ENCODE measurements at places on chromosomes 11 and 22.

GRCh38 chr22:25777870-25778269 lies 35.9 kb downstream of the MYO18B start:
- no peak for DNase-seq

DNA sequence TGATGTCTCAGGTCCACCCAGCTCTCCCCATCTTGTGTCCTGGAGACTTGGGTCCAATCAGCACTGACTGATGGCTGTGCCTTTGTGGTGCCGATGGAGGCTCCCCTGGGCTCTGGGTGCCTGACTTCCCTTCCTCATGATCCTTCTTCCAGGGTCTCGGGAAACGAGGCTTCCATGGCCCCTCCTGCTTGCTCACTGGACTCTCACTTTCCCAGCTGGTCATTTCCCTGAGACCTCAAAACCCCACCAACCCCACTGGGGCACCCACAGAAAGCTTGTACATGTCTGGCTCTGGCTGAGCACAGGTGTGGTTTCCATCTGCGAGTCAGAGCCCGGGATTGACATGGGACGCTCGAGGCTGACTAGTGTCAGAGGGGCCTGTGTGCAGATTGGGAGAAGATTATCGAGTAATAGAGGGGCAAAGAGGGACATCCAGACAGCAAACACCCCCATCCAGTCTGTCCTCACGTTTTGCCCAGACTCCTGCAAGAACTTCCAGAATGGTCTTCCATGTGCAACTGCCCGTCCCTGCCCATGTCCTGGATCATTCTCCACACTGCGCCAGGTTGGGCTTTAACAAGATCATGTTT lies 15.1 kb downstream of the APOL1 start:
- no peak for DNase-seq

DNA sequence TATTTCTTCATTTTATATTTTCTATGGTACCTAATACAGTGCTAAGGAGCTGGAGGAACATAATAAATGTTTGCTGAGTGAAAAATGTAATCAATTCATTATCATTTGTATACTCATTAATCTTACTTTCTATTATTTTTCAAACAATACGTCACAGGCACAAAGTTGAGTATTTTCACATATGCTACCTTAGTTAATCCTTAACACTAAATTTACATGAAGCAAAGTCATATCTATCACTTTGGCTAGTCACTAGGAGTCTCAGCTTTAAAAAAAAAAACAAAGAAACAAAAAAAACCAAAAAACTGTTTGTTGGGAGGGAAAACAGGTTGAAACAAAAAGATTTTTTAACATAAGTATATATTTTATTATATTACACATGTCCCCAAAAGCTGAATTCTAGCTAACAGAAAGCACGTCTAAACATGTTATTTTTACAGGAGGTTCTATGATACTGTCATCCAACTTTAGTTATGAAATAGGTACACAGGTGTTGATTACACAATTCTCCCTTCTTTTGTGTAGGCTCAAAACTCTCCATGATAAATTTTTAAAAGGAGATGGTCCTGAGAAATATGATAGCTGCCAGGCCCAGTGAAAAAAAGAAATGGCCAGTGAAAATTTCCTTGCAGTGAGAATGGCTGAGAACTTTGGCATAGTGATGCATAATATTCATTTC lies 14.3 kb downstream of the HPS5 start:
- DNase-seq = no peak

DNA sequence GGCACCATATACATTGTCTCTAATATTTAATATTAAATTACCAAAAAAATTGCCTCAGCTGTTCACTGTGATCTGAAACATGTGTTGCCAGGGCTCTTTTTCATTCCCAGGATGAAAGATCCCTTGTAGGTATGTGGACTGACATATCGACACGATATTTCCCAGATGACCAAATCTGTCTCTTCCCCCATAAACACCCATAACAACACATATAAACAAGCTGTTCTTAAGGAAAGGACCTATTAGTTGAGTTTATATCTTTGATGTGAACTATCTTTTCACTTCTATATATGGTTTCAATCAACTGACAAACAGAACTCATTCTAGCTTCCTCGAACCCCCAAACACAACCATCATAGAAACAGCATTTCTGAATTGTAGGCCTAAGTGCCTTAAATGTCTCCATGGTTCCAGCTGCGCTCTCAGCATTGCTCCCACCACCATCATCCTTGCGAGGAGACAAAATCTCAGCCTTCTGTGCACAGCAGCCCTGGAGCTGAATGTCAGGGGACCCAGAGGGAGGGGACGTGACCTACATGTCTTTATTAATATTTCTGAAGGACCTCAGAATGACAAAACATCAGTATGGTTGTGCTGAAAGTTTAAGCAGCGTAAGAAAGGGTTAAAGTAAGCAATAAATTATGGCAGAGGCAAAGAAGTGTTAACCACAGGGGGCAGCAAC lies 67.0 kb downstream of the ETS1 start:
- DNase-seq = no peak

- DNase-seq = no peak
These were observed 2.6 kb downstream of the ANO1 start for GRCh38 chr11:70080763-70081162.

DNA sequence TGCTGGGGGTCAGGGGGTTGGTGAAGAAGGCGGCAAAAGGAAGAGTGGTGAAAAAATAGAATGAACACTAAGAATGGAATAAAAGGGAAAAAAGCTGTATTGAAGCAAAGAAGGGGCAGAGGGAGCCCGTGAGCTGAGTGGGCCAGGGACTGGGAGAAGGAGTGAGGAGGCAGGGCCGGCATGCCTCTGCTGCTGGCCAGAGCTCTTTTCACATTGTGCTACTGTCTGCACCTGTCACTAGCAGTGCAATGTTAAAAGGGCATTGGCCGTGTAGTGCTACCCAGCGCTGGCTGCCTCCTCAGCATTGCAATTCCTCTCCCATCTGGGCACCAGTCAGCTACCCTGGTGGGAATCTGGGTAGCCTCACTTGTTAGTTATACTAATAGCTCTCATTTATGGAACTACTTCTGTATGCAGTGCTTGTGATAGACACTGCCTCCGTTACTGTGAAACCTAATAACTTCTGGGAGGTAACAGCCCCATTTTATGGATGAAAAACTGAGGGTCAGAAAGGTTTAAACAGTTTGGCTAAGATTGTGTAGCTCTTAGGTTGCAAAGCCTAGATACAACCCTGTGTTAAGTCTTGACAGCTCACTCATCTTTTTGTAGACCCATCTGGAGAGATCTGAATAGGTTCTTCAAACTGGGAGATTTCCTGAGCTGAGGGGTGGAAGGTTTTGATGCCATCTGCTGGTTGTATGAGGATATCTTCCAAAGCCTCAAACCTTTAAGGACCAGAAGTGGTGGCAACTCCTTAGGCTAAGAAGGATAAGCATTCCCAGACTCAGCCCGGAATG lies 8.5 kb downstream of the YPEL4 start:
- DNase-seq = no peak

- DNase-seq = no peak
These were observed 205.5 kb downstream of the DSCAML1 start for GRCh38 chr11:117591316-117592039.

DNA sequence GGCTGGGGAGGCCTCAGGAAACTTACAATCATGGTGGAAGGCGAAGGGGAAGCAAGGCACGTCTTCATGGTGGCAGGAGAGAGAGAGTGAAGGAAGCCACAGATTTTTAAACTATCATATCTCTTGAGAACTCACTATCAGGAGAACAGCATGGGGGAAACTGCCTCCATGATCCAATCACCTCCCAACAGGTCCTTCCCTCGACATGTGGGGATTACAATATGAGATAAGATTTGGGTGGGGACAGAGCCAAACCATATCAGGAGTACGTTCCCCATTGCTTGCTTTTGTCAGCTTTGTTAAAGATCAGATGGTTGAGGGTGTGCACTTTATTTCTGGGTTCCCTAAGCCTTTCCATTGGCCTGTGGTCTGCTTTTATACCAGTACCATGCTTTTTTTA lies 53.7 kb upstream of the E2F8 start:
- no peak for DNase-seq

GRCh38 chr11:130560000-130560780 lies 111.7 kb downstream of the ADAMTS15 start:
- no peak for DNase-seq

GRCh38 chr11:6648501-6648900 lies 7.1 kb downstream of the DCHS1 start:
- no peak for DNase-seq

DNA sequence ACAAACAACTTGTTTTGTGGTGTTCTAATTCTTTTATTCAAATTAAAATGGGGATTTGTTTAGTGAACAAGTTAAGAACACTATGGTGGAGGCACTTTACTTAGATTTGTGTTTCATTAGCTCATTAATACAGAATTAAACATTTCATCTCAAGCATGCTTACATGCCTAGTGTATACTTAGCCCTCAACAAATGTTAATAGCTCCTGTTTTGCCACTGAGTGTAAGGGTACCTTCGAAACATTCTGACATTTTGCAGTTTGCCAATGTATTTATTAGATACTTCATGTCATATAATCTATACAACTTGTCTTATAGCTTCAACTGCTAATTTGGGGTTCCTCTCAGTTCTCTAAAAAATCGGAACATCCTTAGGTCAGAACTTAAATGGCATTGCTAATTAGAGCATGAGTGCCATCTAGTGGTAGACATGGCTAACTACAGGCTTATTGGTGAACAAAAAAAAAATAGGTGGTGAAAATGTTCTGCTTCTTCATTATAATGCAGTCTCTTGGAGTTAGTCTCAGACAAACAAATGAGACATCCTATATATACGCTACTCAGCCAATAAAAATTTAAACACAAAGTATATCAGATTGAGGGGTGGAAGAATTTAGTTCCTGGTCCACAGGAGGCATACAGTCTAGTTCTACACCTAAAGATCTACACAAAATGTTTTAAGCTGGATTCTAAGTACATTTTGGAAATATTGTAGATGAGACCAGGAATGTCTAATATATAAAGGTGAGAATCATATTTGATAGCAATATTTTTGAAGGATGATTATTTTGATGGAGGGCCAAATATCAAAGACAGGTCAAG lies 4.9 kb upstream of the CNTN5 start:
- DNase-seq = no peak

DNA sequence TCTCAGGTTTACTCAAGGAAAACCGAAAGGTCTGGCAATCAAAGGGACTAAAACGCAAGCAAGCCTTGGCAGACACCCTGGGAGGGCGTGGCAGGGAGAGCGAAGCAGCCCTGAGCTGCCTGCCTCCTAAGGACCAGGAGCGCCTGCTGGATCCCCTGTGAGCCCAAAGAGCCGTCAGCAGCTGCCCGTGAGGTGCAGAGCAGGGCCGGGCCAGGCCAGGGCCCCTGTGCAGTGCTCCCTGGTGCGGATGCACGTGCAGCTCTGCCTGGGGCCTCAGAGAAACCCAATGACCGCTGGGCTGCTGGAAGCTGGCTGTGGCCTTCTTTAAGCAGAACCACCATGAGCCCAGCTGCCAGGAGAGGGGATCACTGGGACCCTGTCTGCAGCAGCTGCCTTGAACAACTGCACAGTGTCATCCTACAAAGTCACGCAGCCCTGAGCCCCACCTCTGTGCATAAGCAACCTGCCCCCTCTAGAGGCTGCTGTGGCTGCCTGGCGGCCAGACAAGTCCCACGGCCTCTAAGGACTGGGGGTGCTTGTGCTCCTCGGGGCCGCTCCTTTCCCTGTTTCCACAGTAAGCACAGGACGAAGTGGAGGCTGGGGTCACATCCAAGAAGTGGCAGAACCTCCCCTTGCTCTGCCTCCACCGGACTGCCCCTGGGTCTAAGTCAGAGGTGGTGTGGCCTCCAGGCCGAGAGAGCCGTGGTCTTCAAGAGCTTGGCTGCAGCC lies 29.1 kb upstream of the COMT start:
- no peak for DNase-seq

- DNase-seq = no peak
These were observed 198.1 kb upstream of the ARHGAP20 start for GRCh38 chr11:110910384-110910783.

GRCh38 chr11:16356761-16357393 lies 531 bp upstream of the SOX6 start:
- DNase-seq = no peak

DNA sequence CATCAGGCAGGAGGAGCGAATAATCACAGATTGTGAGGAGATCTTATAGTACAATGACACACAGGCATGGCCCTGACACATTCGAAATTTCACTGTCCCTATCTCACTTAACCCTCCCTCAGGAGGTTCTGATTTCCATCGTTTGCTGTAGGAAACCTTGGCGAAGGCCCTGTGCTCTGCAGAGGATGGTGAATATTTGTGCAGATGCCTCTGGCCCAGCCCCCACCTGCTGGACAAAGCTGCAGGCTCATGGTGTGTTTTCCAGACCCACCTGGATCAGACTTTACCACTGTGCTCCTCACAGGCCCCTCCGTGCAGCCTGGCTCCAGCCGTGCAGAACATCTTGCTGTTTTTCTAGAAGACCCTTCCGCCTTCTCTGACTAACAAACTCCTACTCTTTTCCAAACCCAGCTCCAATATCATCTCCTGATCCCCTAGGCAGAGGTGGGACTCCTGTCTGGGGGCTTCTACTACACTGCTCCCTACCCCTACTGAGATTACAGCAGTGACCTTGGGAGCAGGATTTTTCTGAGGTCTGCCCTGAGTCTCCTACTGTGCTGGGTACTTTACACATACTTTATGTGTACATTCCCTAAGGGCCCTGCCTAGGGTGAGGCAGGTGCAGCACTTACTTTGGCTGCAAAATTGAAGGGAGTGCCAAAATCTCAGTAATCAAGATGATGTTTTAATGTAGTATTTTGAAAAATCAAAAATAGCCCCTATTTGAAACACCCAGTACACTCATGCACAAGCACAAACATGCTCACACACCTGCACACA lies 412.7 kb downstream of the SOX6 start:
- DNase-seq = no peak

DNA sequence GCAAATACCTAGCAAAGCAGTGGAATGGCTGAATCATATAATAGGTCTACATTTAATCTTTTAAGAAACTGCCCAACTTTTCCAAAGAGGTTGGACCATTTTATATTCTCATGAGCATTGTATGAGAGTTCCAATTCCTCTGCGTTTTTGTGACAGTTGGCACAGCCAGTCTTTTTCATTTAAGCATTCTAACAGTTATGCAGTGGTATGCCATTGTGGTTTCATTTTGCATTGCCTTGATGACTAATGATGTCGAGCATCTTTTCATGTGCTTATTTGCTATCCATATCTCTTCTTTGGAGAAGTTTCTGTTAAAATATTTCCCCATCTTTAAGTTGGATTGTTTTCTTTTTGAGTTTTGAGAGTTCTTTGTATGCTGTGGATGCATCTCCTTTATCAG lies 38.7 kb downstream of the EIF3F start:
- no peak for DNase-seq

- DNase-seq = peak; percentile 47
These were observed 13.3 kb upstream of the CYP2R1 start for GRCh38 chr11:14905104-14906033.

DNA sequence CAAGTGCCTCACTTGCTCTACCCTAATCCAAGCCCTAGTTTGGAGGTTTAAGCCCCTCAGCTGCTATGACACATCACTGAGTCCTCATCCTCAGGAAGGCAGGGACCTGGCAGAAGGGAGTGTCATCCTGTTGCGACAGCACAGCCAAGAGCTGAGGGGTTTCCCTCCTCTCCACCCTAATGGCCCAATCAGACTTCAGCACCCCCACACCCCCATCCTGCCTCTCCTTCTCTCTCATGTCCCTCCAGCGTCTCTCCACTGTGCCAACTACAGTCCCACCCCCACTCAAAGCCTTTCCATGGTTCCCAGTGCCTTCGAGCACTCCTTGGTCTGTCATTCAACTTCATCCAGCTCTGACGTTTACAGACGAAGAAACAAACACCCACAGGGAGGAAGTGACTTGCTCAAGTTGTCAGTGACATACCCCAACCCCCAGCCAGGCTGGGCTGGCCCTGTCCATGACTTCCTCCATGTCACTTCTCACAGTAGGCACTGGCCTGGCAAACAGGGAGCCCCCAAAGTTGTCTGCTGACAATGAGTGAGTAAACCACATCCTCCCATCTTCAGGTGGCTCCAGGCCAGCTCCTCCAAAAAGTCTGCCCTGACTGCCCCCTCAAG lies 15.6 kb downstream of the ARAP1 start:
- peak; percentile 40 for DNase-seq

Data from activated CD8-positive, alpha-beta memory T cell treated with anti-CD3 and anti-CD28 coated beads for 1 hour (primary cell).